SW 1271 (cell line): ENCODE measurements at places on chromosomes 11 and 22.

DNA sequence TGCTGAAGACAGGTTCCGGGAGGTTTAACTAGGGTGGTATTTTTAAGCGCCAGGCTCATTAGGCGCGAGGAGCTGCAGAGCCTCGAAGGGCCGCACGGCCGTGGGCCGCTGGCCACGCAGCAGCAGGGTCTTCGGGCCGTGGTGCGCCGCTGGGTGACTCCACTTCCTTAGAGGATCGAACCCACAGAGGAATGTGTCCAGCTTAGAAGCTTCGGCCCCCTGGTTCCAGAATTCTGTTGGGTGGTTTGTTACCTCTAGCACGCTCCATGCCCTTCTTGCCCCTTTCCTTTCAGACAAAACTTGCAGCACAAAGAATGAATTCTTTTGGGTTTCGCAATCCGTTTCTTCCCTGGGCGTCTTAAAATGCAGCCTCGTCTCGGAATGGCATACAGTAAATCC, 773 bp upstream of the PATL1 start:
- DNase-seq = no peak

DNA sequence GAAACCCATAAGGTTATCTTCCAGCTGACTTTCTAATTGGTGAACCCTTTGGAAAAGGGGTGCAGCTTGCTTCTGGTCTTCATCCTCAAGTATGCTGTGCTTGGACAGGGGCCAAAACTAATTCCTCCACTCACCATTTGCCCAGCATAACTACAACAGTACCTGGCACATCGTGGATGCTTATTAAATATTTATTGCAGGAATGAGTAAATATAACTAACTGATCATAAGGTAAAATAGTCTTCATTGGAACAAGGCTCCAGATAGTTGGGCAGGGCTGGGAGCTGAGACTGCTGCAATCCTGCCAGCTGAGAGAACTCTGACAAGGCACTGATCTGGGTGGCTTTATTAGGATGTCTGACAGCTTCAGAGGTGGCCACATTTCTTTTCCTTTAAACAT, 2.4 kb upstream of the SIDT2 start:
- DNase-seq = no peak

GRCh38 chr22:26975865-26976264, 318.5 kb downstream of the MIAT start:
- DNase-seq = no peak

DNA sequence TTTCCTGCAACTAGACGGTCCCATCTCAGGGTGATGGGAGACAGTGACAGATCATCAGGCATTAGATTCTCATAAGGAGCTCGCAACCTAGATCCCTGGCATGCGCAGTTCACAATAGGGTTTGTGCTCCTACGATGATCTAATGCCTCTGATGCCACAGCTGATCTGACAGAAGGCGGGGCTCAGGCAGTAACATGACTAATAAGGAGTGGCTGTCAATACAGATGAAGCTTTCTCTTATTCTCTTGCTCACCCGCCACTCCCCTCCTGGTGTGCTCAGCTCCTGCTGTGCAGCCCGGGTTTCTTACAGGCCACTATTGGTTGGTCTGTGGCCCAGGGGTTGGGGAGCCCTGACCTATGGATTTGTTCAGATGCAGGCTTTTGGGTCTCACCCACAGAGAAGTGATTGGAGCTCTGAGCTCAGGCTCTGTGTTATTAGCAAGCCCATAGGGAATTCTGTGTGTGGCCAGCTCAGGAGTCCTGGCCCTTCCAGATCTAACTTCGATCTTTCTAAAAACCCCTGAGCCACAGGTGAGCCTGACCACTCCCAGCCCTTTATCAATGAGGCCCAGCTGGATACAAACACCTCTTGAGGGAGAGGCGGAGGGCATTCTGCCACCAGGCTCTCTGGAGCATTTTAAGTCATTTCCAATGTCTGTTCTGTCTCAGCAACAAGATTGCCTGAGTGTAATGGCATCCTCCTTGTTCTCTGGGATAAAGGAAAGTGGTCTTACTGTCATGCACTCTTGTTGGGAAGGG, 351.8 kb downstream of the BUD13 start:
- DNase-seq = no peak

- no peak for DNase-seq
These were observed 51.8 kb downstream of the IGSF9B start for GRCh38 chr11:133904818-133905515.

GRCh38 chr11:87035976-87036583, 1.7 kb upstream of the TMEM135 start:
- no peak for DNase-seq
